Muscle of back (tissue), 13 donors: ENCODE measurements at places on chromosomes 4 and X. TPM values are rescaled to one million over a fixed set of nuclear protein-coding genes. Genes with fewer than 3 reads are reported as not detected.

DUSP9 gene
- polyA plus RNA-seq = 0.19 TPM

GAGE2A gene
- polyA plus RNA-seq = not detected

COL4A5 gene
- polyA plus RNA-seq = 16.4 TPM

MAGED2 gene
- 939 TPM for polyA plus RNA-seq

GNRHR gene
- 0.80 TPM for polyA plus RNA-seq

- DNase-seq = no peak
These were observed 1938.9 kb upstream of the TENM3 start for GRCh38 chr4:180304321-180304720.

DNA sequence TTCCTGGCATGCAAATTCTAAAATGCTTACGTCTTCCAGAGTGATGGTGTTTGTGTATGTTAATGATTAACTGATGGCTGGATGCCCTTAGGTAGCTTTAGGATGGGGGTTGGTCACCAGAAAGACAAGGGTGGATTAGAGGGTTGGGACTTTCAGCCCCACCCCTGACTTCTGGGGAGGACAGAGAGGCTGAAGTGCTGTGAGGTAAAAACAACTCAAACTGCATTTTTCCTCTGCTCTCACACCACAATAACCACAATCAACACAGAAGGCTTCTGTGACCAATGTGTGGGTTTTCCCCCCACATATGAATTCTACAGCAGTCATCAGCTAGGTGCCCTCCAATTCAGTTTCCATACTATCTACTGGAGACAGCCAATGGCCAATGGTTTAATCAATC is 18.7 kb upstream of the DDIT4L start:
- no peak for DNase-seq

GRCh38 chrX:85365370-85365995 is 14.0 kb downstream of the POF1B start:
- DNase-seq = no peak

GRCh38 chr4:159006202-159006601 is 96.7 kb upstream of the RAPGEF2 start:
- DNase-seq = no peak
